ENCODE measurements at places on chromosomes 6 and 20.
A peak's percentile ranks its signal among the peaks of the same experiment; 100 is the strongest.

DNA sequence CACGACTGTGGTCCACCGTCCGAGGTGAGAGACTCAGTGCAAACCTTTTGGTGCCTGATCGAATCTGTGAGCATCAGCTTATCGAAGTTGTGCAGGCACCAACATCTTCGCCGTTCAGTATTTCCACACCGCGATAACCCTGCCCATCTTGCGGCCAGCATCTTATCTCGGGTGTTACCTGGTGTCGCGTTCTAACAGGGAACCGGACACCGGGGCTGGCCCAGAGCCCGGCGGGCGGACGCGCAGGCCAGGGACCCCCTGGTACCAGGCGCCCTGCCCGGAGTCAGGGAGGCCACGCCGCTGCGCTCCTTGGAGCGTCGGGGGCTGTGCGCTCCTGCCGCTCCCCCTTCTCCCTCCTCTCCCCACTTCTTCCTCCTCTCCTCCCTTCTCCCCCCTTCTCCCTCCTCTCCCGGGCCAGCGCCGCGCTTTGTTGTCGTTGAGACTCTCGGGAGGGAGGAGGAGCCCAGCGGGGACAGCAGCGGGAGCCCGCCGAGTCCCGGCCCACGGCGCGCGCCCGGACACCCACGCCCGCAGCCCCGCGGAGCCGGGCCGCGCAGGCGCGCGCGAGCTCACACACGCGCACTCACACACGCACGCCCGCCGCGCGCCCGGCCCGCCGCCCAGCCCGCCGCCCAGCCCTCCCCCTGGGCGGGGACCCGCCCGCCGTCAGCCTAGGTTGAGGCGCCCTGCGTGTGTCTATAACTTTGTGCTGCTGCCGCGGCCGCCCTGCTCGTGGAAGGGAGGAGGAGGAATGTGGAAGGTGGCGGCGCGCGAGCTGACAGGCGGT, 1.4 kb upstream of the FOXO3 start:
- DNase-seq, result peak; percentile 89

DNA sequence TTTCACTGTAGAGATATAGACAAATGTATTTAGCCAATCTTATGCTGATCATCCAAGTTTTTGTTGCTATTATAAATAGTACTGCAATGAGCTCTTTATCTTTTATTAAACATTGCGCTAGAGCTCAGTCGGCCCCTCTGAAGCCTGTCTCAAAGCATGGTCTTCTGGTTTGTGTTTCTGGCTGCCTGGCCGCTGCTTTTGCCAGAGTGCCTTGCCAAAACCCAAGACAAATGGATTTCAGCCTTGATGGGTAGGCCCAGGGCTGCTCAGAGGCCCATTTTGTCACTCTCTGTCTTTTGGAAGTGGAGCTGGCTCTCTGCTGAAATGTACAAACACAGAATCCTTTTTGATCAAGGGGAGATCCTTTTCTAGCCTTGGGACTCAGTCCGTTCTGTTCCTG, 102.9 kb upstream of the KCNG1 start:
- DNase-seq, result no peak

DNA sequence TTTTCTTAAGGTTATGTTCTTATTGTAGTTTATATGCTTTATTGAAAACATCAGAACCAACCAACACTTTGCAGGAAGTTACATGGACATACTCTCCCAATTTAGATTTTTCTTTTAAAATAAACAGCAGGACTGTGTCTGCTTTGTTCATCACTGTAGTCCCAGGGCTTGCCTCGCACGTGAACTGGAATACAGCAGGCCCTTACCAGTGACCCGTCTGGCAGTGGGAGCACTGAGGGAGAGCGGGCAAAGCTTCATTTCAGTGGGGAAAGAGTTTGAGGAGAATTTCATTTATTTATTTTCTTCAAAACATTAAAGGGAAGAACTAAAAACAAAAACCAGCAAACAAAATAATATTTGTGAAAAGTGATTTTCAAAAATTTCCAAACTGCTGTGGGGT, 230.8 kb downstream of the PAX1 start:
- DNase-seq, result no peak

GRCh38 chr6:16840291-16840690, 79.0 kb upstream of the ATXN1 start:
- DNase-seq, result no peak

- DNase-seq, result no peak
Measured at GRCh38 chr20:13487202-13487601, 151.5 kb downstream of the TASP1 start.

GRCh38 chr6:169495601-169496000, 206.2 kb downstream of the WDR27 start:
- DNase-seq, result no peak

GRCh38 chr6:7770601-7771000, 44.7 kb downstream of the BMP6 start:
- no peak for DNase-seq

DNA sequence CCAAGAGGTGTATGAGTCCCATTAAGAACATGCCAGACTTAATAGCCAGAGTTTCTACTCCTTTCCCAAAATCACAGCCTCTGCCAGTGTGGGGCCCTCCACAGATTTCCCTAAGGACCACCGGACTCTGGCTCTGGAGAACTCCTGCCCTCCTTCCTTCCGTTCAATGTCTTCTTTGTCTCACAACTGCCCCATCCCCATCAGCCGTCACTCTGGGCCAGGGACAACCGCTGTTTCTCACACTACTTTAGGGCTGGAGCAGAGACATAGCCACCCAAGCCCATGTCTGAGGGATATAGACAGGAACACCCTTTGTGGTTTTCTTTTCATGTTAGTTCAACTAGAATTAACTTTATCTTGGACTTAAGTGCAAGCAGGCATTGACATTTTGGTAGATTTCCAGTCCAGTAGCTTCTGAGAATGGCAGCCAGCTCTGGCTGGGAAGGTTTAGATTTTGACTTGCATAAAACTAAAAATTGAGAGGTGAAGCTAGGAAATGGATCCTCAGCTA, 6.7 kb upstream of the ACSS1 start:
- no peak for DNase-seq

DNA sequence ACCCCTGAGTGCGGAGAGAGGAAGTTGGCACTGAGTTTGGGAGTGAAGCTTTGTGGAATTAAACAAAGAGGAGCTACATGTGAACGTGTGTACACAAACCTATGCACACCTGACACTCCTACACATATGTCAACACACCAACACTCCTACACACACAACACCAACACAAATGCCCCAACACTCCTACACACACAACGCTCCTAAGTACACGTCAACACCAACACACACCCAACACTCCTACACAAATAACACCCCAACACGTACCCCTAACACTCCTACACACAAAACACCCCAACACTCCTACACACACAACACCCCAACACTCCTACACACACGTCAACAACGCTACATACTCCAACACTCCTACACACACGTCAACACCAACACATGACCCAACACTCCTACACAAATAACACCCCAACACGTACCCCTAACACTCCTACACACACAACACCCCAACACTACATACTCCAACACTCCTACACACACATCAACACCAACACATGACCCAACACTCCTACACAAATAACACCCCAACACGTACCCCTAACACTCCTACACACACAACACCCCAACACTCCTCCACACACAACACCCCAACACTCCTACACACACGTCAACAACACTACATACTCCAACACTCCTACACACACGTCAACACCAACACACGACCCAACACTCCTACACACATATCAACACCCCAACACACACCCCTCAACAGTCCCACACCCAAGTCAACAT, 40.1 kb upstream of the ZBP1 start:
- no peak for DNase-seq

DNA sequence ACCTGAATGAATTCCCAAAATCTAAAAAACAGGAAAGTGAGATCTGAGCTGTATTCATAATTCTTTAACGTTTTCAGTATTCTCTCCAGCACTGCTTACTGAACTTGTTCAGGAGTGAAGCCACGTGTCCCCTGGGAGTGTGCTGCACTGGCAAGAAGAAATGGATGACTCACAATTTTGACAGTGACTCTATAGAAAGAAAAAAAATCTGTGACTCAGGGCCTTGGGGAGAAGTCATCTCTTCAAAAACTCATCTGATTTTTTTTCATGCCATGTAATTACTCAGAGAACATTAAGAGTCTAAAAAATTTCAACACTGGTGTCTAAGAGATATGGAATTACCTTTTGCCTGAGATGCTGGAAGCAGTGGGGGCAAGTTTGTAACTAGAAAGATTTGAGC, 39.7 kb downstream of the ANKEF1 start:
- DNase-seq, result no peak

DNA sequence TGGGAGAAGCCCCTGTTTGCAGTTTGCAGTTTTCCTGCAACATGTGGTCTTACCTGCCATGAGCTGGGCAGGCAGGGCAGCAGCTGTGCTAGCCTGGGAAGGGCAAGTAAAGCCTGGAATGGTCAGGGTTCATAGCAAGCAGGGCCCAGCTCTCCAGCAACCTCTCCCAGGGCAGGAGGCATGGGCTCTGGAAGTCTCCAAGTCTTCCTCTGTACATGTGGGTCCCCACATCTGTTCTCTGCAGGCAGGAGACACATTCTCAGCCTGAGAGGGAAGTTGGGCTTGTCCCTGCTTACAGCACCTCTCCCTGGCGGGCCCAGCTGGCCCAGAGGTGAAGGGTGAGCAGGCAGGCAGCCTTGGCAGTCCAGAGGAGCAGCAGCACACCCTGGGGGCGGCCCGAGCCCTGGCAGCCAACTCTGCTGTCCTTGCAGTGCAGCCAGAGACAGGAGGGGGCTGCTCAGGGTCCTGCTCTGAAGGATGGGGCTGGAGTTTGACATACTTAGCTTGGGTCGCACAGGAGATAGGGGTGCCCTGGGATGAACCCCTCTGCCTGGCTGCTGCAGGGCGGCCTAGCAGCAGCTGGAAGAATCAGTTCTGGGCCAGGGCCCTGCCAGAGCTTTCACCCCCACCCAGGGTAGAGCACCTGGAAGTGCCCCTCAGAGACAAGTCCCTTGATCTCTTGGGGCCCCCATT, 176.0 kb downstream of the MRPL14 start:
- no peak for DNase-seq

DNA sequence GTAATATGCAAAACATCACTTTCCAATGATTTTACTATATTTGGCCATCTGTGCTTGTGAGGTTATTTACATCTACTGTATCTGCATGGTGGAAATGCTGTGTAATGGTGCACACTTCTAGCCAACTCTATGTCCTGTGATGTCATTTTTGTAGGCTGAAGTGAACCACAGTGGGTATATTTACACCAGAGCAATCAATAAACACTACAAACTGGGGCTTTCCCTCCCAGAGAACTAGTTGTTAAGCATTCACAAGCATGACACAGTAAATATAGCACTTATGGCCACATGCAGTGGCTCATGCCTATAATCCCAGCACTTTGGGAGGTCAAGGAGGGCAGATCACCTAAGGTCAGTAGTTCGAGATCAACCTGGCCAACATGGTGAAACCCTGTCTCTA, 4.9 kb downstream of the SLC22A2 start:
- no peak for DNase-seq

DNA sequence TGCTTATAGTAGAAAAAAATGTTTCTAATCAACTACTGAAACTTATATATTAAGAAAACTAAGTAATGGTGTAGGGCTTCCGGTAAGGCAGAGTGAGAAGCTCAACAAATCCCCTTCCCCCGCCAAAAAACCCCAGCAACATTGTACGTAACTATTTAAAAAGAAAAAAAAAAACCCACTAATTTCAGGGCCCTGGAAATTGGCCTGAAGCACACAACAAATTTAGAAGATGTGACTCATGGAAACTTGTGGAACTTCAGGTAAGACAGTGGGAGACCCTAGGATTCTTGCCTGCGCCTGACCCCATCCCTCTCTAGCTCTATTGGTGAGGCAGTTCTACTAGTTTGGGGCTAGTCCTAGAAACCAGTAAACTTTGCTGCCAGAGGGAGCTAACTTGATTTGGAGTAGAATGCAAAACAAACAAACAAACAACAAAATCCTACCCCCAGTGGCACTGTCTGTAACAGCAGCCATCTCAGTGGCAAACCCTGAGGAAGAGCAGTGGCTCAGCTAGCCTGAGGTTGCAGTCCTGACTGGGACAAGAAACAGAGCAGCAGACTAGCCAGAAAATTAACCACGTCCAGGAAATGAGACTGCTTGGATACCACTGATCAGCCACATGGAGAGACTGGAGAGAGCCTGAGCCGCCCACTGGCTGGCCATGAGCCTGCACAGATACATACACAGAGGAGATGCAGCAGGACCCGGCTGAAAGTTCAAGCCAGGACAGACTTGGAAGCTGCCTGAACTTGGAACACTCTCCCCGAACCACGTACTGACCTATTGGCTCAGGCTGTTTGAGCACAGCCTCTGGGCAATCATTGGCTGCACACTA, 135.1 kb downstream of the TBXT start:
- DNase-seq, result no peak

DNA sequence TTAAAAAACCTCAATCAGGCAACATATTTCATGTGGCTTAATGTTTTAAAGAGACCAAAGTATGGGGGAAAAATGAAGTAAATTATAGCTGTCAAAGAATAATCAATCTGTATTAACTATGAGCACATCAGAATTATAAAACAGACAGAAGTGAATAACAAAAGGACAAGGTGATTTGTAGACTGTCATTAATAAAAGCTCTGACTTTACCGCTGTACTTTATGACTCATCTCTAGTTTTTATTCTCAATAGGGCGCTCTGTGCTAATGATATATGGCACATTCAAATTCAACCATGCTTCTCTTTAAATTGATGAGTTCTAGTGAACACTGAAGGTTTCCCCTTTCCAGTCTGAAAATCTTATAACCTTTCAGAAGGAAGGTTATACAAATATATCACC, 72.0 kb downstream of the PREP start:
- DNase-seq, result no peak

GRCh38 chr20:17827079-17827478, 127.3 kb downstream of the BANF2 start:
- DNase-seq, result no peak

- DNase-seq, result no peak
Measured at GRCh38 chr20:64100566-64100888, 6.8 kb downstream of the NPBWR2 start.

Measured in substantia nigra (tissue), 51 donors.